ENCODE measurements at places on chromosomes 1 and 21.

GRCh38 chr21:15121097-15121654 lies 56.4 kb upstream of the NRIP1 start:
- no peak for DNase-seq

GRCh38 chr1:113980110-113980509 lies 836 bp downstream of the OLFML3 start:
- no peak for DNase-seq

GRCh38 chr1:20069874-20070273 lies at the start of gene PLA2G5:
Gene PLA2G5 (plus strand): TSS chr1:20070194. CDS start chr1:20084831, 14,637 bp downstream.
- DNase-seq, result no peak

- no peak for DNase-seq
These were observed 52.4 kb upstream of the CCDC190 start for GRCh38 chr1:162913345-162913744.

GRCh38 chr1:35707601-35708440 lies 10.9 kb downstream of the C1orf216 start:
- no peak for DNase-seq

GRCh38 chr1:82260666-82261065 lies 459.9 kb downstream of the ADGRL2 start:
- no peak for DNase-seq

GRCh38 chr1:198556971-198557370 lies 16.5 kb upstream of the ATP6V1G3 start:
- no peak for DNase-seq

DNA sequence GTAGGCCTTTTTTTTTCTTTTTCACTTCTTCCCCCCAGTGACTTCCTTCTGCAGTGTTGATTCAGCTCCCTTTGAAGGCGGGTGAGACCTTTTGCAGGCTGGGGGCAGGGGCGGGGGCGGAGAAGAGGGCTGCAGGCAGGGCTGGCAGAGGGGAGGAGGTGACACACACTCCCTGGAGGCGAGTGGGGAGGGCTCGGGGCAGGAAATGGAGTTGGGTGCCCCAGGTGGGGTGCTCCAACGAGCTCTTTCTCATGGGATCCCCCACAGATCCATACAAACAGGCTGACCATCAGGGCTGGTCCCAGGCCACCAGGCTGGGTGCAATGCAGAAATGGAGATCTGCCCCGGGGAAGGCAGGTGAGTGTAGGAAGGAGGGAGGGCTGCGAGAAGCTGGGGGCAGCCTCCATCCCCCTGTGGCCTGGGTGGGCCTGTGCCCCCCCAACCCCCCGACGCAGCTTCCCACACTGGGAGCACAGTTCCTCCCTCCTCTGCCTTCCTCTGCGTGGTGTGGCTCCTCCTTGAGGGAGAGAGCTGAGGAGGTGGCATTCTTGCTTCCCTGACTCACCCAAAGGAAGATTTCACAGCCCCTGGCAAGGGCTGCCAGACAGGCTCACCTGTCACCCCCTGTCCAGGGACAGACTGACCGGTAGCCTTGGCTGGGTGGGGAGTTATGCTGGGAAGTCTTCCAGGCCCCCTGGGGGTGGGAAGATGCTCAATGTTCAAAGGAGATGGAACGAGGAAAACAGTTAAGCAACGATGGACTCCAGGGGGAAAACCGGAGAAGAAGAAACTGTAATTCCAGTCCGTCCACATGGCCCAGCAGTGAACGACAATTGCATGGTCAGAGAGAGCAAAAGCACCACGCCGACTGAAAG lies 7.1 kb upstream of the ITGB2 start:
- no peak for DNase-seq

DNA sequence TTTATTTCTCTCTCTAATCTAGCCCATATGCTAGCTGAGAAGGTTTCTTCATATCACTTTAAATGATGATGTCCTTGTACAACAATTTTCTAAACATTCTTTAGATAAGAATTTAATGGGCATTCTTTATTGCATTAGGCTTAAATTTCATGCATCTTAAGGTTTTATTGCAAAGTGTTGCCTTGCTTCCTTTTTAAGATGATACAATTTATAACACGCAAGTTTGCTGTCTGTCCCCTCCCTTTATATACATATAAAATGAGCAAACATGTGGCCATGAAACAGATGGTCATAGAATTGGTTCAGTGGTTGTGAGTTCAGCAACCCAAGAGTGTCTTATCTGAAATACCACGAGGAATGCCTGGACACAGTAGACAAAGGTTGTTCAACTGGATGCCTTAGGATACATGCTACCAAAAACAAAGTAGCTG lies 12.1 kb downstream of the NBPF3 start:
- DNase-seq, result no peak

DNA sequence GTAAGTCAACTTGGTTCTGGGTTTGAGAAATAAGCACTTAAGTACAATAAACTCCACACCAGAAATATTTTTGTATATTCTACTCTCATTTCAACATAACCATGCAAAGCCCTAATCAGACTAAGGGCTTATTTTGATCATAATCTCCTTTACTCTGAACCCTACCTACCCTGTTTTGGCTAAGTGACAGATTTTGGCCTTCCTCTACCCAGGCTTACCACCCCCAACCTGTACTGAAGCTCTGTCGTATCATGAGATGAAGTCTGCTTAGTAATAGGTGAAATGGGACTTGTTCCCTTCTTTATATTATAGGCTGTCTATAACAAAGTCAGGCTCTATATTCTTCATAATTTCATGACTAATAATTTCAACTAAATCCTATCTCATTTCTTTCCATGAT lies 135.5 kb downstream of the RERE start:
- DNase-seq, result no peak

- no peak for DNase-seq
These were observed 34.3 kb downstream of the SMG7 start for GRCh38 chr1:183506561-183506960.

GRCh38 chr1:55382806-55383305 lies 167.7 kb upstream of the USP24 start:
- DNase-seq, result no peak

- DNase-seq, result no peak
These were observed 103.3 kb upstream of the SLC45A1 start for GRCh38 chr1:8214501-8215173.

- DNase-seq, result no peak
These were observed 94.8 kb upstream of the PRMT6 start for GRCh38 chr1:106961646-106962045.

DNA sequence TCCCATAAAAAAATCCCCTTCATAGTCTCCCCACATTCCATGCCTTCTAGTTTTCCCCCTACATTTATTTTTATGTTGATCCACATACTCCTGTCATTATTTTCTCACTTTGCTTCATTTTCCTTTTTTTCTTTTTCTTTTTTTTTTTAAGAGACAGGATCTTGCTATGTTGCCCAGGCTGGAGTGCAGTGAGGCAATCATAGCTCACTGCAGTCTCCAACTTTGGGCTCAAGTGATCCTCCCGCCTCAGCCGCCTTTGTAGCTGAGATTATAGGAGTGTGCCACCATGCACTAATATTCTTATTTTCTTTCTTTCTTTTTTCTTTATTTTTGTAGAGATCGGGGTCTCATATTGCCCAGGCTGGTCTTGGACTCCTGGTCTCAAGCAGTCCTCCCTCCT lies 7.8 kb downstream of the RNF2 start:
- no peak for DNase-seq

- DNase-seq, result no peak
These were observed 330.6 kb downstream of the RPS6KC1 start for GRCh38 chr1:213381572-213382084.

- DNase-seq, result no peak
These were observed 656 bp downstream of the ANGPTL1 start for GRCh38 chr1:178870221-178870620.

DNA sequence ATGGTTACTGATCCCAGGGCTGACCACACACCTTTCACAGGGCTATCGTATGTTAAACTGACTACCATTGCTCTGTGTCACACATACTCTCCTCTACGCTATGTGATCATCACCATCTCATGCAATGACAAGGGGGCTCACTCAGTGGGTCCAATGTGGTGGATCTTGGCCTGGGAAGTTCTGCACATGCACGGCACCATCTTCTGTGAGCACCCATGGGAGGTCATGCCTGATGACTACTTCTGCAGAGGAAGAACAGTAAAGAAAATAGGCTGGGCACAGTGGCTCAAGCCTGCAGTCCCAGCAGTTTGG lies 60.0 kb upstream of the FOXD3 start:
- DNase-seq, result no peak

DNA sequence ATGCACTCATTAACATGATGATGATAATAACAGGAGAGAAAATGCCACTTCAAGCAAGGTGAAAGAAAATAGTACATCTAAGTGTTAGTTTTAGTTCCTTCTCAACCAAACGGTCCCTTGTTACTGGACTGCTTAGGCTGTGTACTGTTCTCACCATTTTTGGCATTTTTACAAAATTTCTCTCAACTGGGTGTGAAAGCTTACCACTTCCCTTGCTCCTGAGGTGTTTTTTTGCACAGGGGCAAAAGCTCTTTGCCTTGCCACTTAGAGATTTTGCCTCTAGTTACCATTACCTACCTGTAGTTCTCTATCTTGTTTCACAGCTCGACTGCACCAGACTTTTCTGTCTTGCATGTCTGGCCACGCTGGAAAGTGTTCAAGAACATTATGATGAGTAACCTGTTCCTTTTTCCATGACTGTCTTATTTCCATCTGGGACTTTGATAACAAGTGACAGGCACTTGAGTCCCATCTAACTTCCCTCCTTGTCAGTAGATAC lies 10.7 kb downstream of the NEK7 start:
- no peak for DNase-seq

DNA sequence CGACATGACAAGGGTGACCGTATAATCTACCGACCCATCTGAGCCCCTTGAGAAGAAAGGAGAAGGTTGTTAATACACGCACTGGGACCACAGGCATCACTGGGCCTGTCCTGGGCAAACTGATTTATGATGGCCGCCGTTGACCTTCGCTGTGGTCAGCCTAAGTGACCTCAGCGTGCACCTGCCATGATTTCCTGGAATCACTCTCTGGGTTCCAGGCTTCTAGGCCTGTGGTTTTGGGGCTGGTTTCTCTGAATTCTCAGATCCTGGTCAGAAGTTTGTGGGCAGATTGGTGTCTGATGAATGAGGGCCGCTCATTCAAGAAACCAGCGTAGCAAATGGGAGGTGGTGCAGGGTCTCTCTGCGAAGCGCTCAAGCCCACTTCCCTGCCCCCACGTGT lies 64.0 kb downstream of the SIK1 start:
- no peak for DNase-seq

DNA sequence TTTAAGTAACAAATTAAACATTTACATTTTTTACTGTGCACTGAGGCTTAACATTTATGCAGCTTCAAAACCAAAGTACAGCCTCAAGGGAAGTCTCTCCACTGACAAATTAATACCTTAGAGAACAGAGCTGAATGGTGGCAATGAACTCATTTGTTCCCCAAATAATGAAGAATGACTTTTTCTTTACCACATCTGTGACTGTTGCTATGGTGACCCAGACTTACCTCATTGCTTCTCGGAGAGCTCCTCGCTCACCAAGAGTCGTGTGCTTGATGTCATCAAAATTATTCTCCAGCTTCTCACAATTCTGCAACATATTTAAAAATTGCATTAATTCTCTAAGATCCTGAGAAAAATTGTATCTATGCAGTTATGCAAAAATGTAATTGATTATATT lies 92.9 kb downstream of the DPYD start:
- no peak for DNase-seq

DNA sequence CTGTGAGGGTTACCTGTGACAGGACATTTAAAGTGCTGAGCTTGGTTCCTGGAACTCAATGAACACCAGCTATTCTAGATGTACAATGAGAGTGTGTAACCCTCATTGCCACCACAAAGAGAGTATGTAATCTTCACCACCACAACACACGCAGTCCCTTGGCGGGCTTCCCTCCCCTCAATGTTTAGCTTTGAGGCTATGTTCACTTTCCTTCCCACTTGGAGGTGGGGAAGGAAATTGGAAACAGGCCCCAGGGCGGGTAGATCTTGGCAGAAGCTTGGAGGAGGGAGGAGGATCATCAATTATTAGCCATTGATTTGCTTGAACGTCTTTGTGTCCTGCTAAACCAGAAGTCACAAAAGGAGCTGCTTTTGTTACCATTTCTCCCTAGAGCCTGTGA lies 8.3 kb upstream of the COL16A1 start:
- no peak for DNase-seq

DNA sequence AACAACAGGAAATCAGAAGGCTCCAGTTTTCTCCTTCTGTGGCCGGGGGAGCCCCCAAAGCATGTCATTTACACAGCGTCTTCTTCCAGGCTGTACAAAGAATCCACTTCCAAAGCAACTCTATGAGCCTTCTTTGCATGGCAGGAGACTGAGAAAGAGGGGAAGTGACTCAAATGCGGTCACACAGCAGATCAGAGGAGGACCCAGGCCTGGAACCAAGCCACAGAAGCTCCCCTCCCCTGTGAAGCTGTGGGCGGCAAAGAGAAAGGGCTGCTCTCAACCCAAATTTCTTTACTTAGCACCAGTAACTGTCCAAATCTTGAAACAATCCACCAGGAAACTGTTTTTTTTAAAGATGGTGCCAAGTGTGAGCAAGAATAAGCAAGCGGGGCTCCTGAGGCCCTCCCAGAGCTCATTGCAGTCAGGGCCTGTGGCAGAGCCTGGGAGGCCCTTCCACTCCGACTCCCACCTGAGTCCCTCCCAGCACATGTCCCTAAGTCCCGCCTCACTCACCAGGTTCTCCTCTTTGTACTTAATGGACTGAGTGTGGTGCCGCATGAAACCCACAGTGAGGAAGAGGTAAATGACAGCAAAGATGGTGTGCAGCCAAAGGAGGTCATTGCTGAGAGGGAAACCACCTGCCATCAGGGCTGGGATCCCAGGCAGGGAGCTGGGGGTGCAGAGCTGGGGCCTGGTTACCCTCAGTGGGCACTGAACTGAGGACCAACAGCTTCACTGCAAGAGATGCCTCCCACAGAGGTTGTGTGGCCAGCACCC lies 15.9 kb downstream of the TMEM63A start:
- no peak for DNase-seq

DNA sequence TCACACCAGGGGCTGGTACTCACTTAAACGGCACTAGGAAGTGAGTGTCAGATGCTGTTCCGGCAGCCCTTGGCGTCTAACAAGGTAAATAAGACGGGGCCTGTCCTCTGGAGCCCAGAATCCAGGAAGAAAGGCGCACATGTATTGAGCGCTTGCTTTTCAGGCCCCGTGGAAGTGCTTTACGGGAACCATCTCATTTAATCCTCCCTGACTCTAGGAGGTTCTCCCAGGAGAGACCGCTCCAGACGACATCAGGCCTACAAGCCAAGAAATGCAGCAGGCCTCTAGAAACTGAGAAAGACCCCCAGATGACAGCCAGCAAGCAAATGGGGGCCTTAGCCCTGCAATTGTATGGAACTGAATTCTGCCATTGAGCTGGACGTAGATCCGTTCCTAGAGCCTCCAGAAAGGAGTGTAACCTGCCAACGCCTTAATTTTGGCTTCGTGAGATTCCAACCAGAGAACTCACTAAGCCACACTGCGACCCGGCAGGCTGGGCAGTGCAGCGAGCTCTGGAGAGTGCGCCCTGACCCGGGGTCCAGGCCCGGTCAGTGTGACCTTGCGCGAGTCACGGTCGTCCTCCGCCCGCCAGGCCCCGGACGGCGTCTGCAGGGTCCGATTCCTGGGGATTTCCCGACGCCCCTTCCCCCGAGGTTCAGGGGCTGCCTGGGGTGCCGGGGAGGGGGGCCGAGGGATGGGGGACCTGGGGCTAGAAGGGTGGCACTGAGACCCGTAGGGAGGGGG lies 532 bp upstream of the MANEAL start:
- no peak for DNase-seq

Measured in pulmonary artery endothelial cell (primary cell).